ENCODE measurements at places on chromosomes 1 and 21.

DNA sequence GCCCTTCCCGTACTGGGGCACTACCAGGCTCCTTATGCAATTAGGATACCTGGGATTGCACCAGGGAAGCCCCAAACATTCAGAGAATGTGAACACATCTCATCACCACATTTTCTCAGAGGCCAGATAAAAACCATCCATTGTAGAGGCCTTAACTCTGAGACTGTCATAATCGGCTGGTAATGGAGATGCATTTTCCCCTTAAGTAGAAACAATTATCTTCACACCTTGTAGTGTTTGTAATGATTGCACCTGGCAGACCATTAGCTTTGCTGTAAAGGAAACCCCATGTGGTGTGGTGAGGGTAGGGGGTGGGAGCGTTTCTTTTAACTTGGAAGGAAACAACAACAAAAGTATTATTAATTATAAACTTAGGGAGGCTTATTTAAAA, 90.0 kb upstream of the TLR5 start:
- DNase-seq = no peak

DNA sequence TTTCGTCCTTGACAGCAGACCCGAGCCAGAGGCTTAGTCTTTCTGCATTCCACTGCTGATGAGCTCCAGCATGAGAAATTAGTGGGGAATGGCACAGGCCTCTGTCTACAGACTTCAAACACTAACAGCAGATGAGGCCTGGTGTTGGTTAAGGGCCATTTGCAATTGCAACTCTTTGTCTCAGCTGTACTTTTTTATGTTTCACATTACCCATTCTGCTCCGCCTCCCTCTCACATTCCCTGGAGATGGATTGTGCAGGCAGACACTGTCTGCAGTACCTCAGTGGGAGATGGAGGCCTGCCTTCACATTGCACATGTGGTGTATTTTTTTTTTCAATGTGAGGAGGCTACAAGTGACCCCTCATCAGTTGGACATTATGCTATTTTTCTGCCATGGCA, 370.2 kb downstream of the DUSP10 start:
- DNase-seq = no peak

DNA sequence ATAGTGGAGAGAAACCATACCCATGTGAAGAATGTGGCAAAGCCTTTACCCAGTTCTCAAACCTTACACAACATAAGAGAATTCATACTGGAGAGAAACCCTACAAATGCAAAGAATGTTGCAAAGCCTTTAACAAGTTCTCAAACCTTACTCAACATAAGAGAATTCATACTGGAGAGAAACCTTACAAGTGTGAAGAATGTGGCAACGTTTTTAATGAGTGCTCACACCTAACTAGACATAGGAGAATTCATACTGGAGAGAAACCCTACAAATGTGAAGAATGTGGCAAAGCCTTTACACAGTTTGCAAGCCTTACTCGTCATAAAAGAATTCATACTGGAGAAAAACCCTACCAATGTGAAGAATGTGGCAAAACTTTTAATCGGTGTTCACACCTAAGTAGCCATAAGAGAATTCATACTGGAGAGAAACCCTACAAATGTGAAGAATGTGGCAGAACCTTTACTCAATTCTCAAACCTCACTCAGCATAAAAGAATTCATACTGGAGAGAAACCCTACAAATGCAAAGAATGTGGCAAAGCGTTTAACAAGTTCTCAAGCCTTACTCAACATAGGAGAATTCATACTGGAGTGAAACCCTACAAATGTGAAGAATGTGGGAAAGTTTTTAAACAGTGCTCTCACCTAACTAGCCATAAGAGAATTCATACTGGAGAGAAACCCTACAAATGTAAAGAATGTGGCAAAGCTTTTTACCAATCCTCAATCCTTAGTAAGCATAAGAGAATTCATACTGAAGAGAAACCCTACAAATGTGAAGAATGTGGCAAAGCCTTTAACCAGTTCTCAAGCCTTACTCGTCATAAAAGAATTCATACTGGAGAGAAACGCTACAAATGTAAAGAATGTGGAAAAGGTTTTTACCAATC, 80.0 kb downstream of the JMJD4 start:
- peak; percentile 8 for DNase-seq

DNA sequence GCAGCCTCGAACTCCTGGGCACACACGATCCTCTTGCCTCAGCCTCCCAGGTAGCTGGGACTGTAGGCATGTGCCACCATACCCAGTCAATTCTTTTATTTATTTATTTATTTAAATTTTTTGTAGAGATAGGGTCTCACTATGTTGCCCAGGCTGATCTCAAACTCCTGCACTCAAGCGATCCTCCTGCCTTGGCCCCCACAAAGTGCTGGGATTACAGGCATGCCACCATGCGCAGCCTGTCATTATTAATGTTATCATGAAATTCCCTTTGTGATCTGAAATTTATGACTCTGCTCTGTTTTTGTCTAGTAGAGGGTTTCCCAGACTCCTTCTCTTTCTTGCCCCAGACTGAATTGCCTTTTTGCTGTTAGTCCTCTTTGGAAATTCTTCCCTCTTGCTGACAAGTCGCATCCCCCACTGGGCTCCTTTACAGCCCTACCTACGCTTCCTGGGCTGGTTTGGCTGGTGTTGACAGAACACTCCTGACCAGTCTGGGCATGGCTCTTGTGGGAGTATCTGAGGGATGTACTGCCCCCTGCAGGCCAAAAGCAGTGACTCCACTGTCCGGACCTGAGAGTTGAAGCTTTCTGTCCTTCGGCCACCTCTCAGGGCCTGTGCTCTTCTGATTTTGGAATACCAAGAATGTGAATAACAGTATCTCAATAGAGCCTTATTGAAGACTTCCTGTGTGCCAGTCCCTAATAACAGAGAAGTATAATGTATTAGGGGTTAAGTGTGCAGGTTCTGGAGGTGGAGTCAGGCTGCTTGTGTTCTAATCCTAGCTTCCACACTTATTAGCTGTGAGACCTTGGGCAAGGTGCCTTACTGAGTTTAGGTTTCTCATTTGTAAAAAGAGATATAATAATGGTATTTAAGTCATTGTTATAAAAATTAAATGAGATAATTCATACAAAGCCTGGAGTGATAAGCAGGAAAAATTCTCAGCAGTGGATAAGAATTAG, 28.2 kb downstream of the TCEANC2 start:
- DNase-seq = peak; percentile 88

All from KBM-7 (cell line).